ENCODE measurements at places on chromosomes 3 and 15.

DNA sequence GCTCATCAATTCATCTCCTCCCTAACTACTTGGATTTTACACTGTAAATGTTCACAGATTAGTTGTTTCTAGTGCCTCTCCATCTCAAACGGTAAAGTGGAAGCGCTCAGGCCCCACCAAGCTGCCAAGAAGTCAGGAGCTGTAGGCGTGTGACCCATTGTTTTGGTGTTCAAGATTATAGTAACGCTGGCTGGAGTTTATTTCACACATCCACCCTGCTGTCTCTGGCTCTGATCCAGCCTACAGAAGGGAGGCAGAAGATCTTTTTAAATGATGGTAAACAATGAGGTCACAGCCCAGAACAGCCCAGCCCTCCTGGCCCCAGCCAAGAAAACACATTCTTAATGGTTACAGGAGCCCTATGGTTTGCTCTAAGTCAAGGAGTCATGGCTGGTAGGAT lies 25.7 kb upstream of the GALNT15 start:
- DNase-seq = no peak

GRCh38 chr15:73684581-73685455 lies 635 bp downstream of the CD276 start:
- no peak for DNase-seq

GRCh38 chr3:114428044-114428595 lies 134.3 kb downstream of the TIGIT start:
- DNase-seq = no peak

DNA sequence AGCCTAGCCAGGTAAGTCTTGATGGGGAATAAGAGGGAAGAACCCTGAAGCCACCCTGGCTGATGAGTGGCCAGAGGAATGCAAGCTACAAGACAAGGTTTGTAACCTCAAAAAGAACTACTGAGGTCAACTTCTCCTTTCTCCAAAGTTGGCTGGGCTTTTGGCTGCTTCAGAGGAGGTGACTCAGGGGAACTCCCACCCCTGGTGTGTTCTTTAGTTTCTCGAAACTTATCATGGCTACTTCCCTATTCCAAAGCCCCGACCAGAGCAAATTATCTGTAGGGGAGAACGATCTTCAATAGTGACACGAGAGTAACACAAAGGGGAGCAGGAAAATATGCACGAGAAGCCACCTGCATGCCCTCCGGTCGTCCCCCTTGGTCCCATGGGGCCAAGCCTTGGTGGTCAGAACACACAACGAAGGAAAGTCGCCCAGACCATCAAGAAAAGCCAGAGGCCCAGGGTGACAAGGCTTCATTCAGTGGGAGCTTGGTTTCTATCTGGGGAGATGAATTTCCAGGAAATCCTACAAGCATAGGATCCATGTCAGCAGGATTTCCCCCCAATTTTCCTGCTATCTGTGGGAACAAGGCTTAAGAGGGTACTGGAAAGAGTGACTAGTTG lies 6.5 kb upstream of the BCL2A1 start:
- no peak for DNase-seq

DNA sequence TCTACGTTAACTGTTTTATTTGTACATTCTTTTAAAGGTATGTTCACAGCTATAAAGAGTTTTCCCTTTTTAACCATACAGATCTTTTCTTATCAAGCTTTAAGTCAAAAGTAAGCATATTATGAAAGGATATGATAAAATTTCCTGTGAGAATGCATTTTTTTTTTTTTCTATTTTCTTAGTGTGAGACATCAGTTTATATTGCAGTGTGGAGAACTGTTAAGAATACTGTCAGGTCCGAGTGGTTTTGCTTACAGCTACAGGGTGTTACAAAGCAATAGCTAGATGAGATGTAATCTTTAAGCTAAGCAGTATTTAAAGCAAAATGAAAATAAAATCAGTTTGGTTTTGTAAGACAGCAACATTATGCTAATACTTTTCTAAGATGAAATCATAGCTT lies 133.2 kb downstream of the SLC25A26 start:
- DNase-seq = no peak

DNA sequence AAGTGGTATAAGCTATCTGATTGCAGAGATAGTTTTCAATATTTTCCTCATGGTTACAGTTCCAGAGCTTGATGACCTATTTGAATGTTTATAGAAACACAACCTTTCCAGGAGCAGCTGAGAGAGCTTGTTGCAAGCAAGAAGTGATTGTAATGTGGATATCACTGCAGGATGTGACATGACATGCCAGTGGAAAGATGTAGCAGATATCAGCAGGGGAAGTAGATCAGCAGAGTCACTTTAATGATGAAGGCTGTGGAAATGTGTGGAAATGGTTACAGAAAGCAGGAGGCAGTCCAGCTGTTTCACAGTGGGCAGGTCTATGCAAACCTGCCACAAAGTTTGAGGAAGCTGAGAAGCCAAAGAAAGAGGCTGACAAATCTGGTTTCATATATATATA lies 21.0 kb downstream of the TMEM158 start:
- DNase-seq = no peak

GRCh38 chr3:59914251-59914650 lies 864.4 kb upstream of the CFAP20DC start:
- no peak for DNase-seq

GRCh38 chr3:43814461-43814860 lies 123.7 kb downstream of the ABHD5 start:
- no peak for DNase-seq

DNA sequence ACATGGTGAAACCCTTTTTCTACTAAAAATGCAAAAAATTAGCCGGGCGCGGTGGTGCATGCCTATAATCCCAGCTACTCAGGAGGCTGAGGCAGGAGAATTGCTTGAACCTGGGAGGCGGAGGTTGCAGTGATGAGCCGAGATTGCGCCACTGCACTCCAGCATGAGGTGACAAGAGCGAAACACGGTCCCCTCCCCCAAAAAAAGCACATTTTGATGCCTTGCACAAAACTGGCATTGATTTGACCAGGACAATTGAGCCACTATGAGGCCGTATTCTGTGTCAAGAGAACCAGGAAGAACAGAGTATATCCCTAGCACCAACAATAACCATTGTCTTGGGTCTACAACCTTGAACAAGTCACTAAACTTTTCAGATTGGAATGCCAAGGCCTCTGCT lies 50.6 kb downstream of the SH3BP5 start:
- peak; percentile 25 for DNase-seq

GRCh38 chr3:162087361-162087760 lies 590.8 kb downstream of the OTOL1 start:
- DNase-seq = no peak

- DNase-seq = no peak
Measured at GRCh38 chr3:168876346-168877035, 780.8 kb upstream of the GOLIM4 start.

DNA sequence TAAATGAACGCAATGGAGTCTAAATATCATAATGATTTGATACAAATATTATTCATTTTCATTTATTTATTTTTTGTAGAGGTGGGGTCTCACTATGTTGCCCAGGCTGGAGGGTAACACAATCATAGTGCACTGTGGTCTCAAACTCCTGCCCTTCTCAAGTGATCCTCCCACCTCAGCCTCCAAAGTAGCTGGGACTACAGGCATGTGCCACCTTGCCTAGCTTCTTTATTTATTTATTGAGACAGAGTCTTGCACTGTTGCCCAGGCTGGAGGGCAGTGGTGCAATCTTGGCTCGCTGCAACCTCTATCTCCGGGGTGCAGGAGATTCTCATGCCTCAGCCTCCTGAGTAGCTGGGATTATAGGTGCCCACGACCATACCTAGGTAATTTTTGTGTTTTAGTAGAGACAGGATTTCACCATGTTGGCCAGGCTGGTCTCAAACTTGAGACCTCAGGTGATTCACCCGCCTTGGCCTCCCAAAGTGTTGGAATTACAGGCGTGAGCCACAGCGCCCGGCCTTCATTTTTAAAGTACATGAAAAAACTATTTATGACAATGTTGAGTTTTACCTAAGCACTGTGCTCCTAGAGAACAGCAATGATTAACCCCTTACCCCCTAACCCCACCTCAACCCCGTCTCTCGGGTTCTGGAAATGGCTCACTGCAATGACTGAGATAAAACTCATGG lies 4.0 kb upstream of the AEN start:
- no peak for DNase-seq

- no peak for DNase-seq
Measured at GRCh38 chr15:42137461-42138261, 18.8 kb downstream of the PLA2G4F start.

DNA sequence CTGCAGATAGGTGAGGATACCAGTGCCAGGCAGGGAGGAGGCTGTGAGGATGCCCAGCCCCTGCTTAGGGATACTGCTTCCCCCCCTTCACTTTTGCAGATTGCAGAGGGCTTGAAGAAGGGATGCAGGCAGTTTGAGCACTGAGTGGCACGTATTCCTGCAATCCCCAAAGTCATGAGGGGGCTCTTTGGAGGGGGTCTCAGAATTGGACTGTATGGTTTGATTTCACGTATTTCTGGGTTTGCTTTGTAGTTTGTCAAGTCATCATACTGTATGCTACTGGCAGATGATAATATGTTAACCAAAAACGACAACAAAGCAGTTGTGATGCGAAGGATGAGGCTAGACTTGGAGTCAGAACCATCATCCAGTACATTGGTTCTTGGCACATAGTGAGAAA lies 28.1 kb downstream of the CHST14 start:
- no peak for DNase-seq

GRCh38 chr3:52088445-52089367 lies 32.3 kb upstream of the DUSP7 start:
- no peak for DNase-seq

- DNase-seq = no peak
Measured at GRCh38 chr15:85374831-85375230, 5.6 kb upstream of the AKAP13 start.

DNA sequence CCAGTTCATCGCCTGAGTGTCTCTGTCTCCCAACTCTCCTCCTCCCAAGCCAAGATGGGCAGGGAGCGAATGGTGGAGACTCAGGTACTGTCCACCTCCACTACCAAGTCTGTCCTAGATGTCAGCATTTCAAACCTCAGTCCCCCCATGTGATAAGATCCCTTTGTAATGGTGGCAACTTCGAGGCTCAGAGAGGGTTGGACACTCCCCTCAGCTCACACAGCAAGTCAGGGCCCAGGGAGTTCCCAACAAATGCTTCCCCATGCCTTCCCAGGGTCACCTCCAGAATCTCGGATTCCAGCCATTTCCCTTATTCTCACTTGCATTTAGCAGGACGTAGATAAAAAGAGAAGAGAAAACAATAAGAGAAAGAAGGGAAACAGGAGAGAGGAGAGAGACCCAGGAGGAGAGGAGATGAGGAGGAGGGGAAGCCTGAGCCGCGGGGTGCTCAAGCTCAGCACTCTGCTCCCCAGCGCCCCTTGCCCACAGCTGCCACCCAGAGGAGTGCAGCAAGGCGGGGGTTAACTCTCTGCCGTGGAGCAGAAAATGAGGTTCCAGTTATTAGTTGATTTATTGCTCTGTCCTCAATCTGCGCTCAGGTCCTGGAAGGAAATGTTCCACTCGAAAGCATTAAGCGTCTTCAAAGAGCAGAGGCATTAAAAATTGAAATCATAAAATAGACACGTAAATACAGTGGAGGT lies 84.1 kb upstream of the LINGO1 start:
- no peak for DNase-seq

DNA sequence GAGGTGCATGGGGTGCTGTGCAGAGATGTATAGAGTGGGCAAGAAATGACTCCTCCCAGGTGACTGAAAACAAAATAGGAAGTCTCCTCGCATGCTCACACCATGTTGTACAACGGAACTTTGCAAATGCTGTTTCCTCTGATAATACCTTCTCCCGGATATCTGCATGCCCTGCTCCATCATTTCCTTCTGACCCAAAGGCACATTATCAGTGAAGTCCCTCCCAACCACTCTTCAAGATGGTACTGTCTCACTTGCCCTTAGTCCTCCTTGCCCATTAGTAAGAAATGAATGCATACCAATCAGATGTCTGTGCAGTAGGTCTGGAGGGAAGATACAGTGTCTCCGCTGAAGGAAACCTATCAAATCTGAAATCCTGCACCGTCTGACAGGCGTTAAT lies 12.0 kb downstream of the TMED3 start:
- DNase-seq = no peak

- DNase-seq = no peak
Measured at GRCh38 chr15:41507820-41508290, 5.8 kb downstream of the LTK start.

GRCh38 chr3:13498354-13499060 lies 18.4 kb downstream of the HDAC11 start:
- no peak for DNase-seq

GRCh38 chr15:58583171-58583908 lies 151.5 kb downstream of the LIPC start:
- no peak for DNase-seq

DNA sequence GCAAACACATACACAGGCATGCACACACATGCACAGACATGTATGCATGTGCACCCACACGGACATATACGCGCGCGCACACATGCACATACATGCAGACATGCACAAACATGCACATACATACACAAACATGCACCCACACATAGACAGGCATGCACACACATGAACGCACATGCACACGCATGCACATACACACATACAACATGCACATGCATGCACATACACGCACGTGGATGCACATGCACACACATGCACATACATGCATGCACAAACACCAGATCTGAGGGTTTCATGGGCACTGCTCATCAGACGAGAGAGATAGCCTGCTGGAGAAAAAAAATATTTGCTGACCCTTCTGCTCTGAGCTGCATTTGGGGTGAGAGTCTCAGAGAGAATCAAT lies 31.7 kb upstream of the NTRK3 start:
- no peak for DNase-seq

DNA sequence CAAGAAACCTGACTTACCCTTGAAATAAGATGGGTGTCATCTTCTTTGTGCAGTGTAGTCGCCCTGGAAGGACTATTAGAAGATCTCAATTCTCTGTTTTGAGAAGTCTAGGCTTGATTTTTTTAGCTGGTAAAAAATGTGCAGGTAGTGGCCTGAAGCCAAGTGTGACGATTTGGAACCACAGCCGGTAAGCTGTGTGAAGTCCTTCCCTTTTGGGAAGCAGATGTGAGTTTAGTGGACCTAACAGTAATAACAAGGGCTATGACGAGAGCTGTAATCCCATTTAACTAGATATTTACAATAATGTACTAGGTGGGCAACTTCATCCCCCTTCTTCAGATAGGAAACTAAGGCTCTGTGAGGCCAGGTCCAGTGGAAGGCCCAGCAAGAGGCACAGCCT lies 81.7 kb upstream of the MYZAP start:
- DNase-seq = no peak

Data from anterior cingulate cortex (tissue), 58 donors.